ENCODE measurements at places on chromosomes 1 and 21.

- DNase-seq, result no peak
Observed at GRCh38 chr1:12709091-12709491, 6.8 kb upstream of the AADACL3 start.

- DNase-seq, result peak; percentile 40
Observed at GRCh38 chr1:219385787-219386427, 212.2 kb downstream of the LYPLAL1 start.

DNA sequence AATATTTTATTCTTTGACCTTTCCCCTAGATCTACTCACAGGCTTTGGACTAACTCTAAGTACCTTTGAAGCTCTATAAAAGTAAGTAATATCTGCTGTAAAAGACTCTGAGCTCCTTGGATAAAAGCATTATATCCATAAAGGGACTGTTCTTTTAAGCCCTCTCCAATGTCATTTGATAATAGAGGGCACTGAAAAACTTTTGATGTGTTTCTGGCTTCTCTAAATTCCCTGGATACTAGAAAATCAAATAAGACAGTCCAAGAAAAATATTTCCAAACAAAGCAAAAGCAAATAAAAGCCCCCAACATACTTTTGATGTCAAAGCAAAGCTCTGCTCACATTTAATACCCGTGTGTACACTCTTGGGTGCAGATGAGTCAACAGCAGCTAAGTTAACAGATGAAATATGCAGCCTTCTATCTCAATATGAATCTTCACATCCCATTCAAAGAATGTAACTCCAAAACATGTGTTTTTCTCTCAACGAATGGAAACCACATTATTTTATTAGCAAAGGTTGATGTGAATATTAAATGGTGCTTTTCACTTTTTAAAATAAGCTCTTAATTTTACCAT lies 230.3 kb downstream of the CENPF start:
- no peak for DNase-seq

- no peak for DNase-seq
Observed at GRCh38 chr1:168834225-168834872, 105.3 kb upstream of the DPT start.

DNA sequence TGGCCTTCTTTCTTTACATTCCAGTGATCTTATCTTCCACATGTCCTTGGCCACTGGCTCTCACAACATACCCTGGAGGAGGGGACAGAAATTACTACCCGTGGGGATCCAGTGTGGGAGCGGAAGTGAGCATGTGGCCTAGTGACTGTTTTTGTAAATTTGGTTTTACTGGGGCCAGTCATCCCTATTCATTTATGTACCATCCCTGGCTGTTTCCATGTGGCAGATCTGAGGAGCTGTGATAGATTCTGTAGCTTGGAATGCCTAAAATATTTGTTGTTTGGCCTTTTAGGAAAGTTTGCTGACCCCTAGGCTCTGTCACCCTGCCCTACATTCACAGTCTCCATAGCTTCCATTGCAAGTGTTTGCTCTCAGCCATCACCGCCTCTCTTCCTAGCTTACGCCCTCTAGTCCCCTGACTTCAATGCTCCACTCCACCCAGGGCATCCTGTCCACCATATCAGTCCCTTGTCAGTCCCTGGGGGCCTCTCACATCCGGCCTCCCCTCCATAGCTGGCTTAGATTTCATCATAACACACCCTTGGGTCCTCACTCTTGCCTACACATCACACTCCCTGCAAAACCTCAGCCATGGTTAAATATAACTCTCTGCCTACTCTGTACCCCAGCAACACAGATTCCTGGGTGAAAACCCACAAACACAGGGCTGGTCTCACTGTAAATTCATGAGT lies 25.8 kb downstream of the DHCR24 start:
- no peak for DNase-seq

- no peak for DNase-seq
Observed at GRCh38 chr1:234238060-234238459, 135.2 kb upstream of the COA6 start.

- DNase-seq, result peak; percentile 11
Observed at GRCh38 chr1:41662765-41663437, 178.4 kb upstream of the EDN2 start.

DNA sequence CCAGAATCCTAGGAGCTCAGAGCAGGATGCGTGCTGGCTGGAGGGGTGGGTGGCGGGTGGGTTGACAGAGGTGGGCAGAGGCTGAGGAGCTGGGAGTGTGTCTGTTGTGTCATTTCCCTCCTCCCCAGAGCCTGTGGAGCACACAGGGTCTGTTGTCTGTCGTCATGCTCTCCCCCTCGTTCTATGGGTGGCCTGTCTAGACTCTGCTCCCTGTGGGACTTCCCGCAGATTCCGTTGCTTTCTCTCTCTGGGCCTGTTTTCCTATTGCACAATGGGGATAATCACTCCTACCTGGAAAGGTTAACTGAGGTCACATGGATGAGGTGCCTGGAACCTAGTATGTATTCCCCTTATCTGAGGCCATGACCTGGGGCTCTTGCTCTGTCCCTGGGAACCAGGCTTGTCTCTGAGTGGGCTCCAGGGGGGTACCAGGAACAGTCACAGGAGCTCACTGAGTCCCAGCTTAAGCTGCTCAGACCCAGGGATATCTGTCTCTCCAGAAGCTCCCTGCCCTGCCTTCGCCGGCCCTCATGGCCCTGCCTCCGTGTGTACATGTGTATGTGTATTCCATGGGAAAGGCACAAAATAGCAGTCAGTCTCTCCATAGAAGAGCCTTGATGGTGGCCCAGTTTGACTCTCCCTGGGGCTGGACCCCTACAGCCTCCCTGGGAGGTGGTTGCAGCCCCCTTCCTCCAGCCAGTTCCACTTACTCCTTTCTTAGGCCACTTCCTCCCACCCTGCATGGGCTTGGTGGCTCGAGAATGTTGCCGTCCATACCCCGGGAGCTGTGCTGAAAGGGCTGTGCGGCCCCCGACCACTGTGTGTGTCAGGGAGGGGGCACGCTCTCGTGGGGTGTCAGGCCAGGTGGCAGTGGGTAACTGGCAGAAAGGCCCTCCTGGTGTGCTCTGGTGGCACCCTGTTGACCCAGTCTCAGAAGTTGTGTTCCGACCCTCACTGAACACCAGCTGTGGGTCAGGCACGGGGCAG lies 17.9 kb downstream of the PTPRF start:
- no peak for DNase-seq

- DNase-seq, result no peak
Observed at GRCh38 chr1:65658122-65658521, 134.6 kb upstream of the PDE4B start.

DNA sequence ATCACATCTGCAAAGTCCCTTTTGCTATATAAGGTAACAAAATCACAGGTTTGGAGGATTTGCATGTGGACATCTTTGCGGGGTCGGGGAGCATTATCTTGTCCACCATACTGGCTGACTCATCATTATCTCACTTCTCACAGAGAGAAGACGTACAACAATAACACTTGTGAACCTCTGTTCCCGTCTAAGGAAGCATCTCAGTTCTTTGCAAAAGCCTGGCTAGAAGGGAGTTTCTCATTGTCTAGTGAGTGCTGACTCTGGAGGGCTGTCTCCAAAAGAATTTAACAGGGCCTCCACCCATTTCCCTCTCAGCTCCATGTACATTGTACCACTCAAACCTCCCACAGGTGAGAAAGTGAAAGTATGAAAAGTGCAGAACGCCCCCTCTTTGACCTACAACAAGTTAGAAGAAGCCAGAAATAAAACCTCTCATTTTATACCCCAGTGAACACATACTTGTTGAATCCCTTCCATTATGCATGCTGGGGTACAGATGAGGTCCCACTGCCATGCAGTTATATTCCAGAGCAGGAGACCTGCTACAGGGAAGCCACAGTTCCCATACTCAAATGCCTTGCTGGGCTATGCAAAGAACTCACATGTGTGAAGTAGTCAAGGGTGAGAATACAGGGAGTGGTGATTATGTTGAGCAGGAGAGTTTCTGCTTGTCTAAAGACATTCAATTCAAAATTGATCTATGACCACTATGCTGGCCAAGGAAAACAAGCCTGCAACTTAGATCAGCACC lies 121.7 kb upstream of the PRDX6 start:
- no peak for DNase-seq

DNA sequence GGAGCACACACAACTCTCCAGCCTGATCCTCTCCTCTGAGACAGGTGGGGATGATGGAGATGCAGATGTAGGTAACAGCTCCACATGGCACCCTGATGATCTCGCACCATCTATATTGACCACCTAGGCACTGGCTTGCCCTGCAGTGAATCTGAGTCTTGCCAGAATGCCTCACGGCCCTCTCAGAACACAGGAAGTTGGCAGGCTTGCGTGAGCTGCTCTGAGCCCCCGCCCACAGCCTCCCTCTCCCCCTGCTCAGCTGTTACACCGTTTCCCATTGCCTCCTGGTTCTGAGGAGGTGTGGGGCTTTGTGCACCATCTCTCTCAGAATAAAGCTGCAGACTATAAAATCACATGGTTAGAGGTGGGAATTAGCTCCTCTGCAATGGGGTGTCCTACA lies 48.0 kb downstream of the URB2 start:
- DNase-seq, result no peak

GRCh38 chr1:201405484-201405831 lies 6.3 kb upstream of the LAD1 start:
- no peak for DNase-seq

GRCh38 chr1:100683448-100684349 lies 35.8 kb upstream of the VCAM1 start:
- DNase-seq, result no peak

DNA sequence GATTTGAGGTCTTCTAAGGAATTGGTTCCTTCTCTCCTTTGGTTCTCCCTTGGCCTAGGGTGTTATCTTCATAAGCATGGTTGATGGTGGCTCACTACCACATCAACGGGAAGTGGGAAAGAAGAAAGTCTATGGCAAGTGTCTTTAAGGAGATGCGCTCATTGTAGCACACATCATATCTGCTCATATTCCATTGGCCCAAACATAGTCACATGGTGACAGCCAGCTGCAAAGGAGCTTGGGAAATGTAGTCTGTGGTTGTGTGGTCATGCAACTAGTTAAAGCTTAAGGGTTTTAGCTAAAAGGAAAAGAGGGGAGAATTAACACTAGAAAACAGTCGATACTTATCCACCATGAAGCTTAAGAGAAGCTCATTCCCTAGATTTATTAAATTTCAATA lies 11.4 kb upstream of the MRPS6 start:
- no peak for DNase-seq

- no peak for DNase-seq
Observed at GRCh38 chr1:21361506-21361905, 71.2 kb upstream of the ECE1 start.

DNA sequence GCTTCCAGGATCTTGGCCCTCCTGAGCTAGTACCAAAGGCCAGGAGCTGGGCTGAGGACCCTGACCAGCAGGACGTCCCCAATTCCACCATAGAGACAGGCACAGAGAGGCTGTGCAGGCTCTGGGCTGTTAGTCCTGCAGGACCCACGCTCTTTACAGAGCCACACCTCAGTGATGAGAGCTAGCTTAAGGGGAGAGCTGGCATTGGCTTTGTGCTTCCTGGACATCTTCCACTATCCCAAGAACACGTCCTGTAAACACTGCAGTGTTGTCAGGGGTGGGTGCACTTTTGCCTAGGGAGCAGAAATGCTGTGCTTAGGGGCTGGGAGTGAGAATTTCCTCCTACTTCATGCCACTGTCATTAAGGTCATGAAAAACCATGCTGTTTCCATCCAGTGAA lies 91.7 kb upstream of the EDN2 start:
- DNase-seq, result no peak

DNA sequence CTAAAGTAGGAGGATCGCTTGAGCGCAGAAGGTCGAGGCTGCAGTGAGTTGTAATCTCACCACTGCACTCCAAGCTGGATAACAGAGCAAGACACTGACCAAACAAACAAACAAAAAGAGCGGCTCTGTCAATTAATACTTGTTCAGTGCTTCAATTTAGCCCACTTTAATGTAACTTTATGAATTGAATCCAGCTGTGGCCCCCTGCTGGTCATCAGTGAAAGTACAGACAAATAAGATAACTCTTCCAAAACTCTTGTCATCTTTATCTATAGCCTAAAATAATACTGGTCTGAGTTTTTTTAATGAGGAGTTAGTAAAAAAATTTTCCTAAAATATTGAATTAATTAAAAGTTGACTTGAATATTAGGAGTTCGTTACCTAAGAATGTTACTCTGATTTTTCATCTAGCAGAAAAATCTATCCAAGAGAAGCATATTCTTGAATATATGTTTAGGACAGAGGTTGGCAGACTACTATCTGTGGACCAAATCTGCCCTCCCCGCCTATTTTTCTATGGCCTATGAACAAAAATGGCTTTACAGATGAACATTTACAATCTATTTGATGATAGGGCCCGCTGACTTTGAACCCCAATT lies 26.1 kb downstream of the ATP5PF start:
- peak; percentile 19 for DNase-seq

DNA sequence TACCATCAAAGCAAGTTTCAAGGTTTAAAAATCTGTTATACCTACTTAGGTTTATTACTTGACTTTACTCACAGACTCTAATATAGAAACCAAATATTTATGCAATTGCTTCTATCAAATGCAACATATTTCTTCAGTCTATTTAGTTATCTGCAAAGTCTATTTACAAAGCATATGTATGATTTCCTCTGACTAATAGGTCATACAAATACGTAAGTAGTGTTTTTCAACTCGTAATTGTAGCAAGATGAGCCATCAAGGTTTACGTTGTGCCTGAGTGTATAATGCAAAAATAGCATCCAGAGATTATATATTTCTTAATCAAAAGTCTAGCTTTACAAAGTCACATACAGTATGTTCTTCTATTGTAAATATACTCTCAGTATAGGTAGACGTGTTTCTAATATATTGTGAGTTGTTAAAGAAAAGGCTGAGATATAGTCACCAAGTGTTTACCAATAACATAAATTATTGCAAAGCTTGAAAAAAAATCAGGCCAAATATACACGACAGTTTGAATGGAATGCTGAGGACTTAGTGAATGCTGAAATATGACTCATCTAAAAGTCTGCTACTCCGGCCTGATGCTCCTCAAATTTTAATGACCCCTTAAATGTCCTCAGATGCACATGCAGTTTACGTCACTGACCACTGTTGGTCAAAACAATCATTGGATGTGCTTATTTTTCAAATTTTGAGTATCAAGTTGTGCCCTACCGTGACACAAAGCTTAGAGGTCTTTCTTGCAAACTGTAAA lies 48.4 kb downstream of the ADAMTS5 start:
- DNase-seq, result no peak

DNA sequence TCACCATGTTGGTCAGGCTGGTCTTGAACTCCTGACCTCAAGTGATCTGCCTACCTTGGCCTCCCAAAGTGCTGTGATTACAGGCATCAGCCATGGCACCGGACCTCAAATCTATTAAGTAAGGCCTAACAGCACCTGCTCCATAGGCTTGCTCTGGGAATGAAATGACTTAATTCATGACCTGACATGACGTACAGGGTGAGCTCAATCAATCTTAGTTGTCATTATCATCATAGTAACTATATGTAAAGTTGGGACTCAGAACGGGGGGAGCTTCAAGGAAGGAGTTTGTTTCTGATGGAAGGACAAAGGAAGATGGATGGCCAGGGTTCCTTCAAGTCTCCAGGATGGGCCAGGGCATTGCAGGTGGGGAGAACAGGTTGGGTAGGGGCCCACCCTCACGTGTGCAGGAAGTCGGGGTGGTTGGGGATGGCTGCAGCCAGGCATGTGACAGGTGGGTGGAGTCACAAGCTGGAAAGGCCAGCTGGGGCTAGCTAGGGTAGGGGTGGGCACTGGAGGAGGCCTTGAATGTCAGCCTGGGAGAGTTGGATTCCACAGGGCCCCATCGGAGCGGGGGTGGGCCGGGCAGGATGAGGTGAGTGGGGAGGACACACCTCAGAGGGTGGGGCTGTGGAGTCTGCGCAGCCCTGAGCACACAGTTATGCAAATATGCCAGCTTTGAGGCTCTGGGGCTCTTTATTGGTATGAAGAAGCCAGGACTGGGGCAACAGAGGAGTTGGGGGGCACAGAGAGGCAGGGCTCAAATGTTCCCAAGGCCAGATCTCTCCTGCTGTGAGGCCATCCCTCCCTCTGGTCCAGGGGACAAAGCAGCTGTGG lies 9.6 kb downstream of the TRIM62 start:
- DNase-seq, result no peak
